Forelimb muscle (tissue), 1 donor: ENCODE measurements at places on chromosomes 2 and 18.

- no peak for DNase-seq
These were observed 85.3 kb downstream of the C1QL2 start for GRCh38 chr2:119073213-119073612.

GRCh38 chr2:72183016-72183415 lies 35.4 kb upstream of the CYP26B1 start:
- no peak for DNase-seq

- DNase-seq: no peak
These were observed 36.4 kb downstream of the REEP1 start for GRCh38 chr2:86301009-86301408.

GRCh38 chr2:43314299-43314927 lies 88.0 kb upstream of the ZFP36L2 start:
- DNase-seq: no peak

- DNase-seq: no peak
These were observed 161.2 kb downstream of the PTPRM start for GRCh38 chr18:7728297-7728696.

GRCh38 chr2:230262246-230262645 lies 36.7 kb downstream of the SP140 start:
- DNase-seq: no peak

GRCh38 chr2:222715742-222716141 lies 44.3 kb downstream of the MOGAT1 start:
- no peak for DNase-seq

DNA sequence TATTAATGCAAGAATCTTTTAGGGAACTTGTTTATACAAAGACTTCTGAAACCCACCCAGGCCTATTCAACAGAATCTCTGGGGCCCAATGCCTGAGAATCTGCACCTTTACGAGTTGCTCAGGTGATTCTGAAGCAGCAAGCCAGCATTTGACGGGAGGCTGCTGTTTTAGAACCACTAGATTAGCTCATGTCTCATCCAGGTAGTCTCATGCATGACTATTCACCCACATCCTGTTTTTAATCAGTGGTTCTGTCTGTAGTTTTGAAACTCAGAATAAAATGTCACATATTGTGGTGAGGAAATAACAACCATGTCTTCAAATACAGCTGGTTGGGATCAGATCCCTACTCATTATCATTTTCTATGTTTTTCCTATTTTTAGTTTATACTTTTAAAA lies 39.5 kb downstream of the CYTIP start:
- no peak for DNase-seq

DNA sequence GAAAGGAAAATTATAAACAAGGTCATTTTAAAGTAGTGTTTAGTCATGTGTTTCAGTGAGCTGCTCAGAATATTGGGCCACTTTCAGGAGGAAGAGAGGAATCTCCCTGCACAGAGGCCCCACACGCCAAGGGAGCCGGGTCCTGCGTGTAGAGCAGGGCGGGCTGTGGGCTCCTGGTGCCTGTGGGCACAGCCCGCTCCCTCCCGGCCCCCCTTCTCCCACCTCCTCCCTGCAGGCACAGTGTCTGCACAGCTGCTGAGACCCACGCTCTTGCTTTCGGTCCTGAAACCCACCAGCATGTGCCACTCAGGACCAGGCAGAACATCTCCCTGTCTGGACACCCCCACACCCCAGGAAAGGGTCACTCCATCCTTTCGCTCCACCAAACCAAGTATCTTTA lies 167.6 kb upstream of the SALL3 start:
- DNase-seq: no peak

GRCh38 chr2:237633061-237633561 lies 5.7 kb downstream of the LRRFIP1 start:
- DNase-seq: no peak

DNA sequence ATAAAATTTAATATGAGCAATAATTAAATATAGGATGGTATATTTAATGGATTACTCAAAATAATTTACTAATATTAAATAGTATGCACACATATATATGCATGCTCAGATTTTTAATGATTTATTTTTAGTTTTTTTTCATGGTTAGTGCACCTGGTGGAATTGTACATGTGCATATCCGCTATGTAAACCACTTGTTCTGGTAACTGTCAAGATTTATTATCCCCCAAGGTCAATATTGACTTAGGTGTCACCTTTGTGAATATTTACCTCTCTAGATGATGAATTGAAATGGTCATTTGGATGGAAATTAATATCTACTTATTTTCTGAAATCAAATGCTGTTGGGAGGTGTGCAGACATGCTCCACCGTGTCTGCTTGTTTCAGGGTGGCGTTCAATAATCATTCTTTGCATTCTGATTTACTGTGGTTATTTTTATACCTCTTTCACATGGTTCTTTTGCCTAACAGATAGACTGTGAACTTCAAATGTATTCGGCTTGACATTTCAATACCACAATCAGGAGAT lies 14.7 kb downstream of the CNTNAP5 start:
- DNase-seq: no peak

DNA sequence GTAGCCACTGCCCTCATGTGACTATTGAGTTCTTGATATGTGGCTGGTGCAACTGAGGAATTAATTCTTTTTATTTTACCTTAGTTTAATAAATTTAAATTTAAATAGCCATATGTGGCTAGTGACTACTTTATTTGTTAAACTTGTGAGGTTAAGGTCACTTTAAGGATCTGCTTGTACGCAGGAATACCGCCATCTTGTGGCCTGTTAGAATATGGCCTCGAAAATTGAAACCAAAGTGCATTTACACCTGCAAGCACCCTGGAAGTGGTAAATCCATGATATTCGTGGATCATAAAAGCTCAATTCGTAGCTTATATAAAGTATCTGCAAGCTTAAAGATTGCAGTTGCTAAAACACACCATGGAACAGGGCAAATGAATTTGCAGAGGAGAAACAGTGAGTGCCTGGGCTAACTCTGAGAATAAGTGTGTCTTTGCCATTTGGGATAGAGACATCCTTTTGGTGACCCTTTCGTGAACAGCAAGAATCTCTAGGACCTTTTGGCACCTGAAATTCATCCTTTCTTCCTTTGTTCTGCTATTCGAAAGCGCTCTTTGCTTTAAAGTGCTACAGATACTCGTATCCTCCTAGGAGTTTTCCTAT lies 59.9 kb upstream of the REG3A start:
- DNase-seq: peak; percentile 19

DNA sequence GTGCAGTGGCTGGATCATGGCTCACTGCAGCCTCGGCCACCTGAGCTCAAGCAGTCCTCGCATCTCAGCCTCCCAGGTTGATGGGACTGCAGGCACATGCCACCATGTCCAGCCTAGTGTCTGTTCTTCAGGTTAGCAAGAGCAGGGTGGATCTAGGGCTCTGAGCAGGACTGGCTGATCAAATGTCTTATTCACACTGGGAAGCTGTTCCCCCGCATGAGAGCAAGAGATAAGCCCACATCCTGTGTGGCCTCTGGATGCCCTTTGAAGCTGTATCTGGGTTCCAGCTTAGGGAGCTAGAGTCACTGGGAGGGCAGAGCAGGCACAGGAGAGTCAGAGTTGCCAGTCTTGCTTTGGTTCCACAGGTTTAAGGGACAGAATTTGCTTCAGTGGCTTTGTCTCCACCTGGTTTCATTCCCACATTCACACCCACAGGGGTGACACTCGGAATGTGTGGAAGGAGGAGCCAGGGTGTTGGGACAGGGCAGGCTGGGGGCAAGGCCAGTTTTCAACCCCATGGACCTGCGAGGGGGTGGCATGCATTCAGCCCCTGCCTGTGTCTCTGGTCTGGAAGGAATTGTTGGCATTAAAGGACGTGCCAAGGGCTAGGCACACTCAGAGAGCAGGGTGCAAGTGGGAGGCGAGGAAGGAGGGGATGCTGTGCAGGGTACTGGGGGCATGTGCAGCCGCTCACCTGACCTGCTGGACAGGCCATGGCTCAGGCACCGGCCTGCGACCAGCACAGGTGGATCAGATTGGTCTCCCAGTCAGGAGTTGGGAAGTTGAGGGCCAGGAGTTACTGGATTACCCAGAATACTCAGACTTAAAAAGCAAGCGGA lies 24.5 kb downstream of the PTPN18 start:
- DNase-seq: no peak

DNA sequence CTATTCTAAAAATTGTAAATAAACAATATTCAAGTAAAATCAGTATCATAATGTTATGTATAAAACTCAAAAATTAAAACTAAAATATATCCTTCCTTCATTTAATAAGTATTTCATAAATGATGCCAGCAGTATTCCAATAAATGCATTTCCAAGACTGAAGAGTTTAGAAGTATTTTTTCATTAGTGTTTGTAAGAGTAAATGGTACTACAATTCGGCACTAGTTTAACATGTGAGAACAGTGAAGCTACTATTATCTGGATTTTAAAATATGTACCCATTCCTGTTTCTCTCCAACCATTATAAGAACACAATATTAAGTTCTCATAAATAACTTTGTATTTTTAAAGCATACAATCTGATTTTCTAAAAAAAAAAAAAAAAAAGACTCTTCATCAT lies 3.3 kb downstream of the BAZ2B start:
- DNase-seq: no peak

- DNase-seq: no peak
These were observed 253.2 kb downstream of the CAMKMT start for GRCh38 chr2:44614940-44615339.

DNA sequence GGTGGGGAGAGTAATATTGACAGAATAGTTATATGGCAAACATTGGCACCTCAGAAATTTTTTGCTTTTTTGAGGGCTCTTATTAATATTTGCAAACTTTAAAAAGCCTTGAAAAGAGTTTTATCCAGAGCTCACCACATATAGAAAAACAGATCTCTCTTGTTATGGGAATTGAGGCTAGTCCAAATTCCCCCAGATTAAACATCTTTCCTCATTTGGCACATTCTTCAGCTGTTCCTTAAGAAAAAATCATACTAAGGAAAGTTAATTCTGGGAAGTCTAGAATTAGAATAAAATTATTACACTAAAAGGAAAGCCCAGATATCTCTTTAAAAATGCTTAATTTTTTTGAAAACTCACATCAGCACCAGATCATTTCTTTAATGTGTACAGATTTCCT lies 5.6 kb downstream of the TFPI start:
- DNase-seq: no peak

- DNase-seq: no peak
These were observed 71.7 kb downstream of the LIMS1 start for GRCh38 chr2:108605947-108606346.

DNA sequence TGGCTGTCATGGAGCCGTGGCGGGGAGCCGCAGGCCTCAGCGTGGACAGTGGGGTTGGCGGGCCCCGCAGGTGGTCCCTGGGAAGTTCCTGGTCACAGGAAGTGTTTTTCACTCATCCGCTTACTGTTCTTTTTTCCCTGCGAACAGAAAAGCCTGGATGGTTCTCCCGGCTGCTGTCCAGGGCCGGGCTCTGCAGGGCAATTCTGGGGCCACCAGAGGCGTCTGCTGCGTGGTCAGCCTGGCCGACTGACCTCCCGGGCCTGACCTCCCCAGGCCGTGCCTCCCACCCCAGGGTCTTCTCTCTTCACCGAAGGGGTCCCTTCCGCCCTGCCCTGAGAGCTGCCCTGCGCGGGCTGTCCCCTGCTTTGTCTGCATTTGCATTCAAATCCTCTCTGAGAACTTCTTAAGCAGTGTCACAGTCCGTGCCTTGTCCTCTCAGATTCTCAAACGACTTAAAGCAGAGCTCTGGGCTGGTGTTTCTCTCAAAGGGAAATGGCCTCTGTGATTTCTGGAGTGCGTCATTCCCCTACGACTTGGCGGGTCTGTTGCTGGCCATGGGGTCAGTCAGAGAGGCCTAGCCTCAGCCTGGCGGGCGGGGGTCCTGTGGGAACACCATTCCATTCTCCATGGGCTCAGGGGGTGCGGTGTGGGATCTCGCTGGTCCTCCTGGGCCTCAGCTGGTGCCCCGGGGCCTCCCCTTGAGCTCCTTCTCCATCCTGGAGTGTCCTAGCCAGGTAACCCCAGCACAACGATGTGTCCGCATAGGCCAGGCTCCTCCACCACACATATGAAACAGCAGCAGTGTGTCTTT lies 38.3 kb downstream of the KLHL29 start:
- DNase-seq: no peak

- no peak for DNase-seq
These were observed 22.7 kb upstream of the TET3 start for GRCh38 chr2:73961823-73962615.

- no peak for DNase-seq
These were observed 65.4 kb downstream of the MARCHF4 start for GRCh38 chr2:216306868-216307267.

- no peak for DNase-seq
These were observed 396.9 kb upstream of the LRATD1 start for GRCh38 chr2:14235667-14236066.

DNA sequence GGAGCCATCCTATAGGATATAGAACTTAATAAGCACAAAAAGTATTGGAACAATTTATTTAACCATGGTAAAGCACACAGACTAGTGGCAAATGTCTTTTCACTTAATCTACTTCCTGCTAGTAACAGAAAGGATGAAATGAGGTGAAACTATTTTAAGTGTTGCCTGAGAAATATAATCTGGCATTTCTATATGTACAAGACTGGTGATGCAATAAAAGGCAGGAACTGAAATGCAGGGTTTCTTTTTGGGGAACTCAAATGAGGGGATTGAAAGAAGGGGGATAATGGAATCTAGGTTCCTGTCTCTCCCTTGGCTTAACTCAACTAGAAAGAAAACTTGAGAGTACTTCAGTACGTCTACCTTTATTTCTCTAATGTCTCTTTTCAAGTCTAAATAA lies 122.3 kb downstream of the MEMO1 start:
- no peak for DNase-seq

- DNase-seq: no peak
These were observed 756.3 kb downstream of the SATB2 start for GRCh38 chr2:198701481-198701880.

- DNase-seq: no peak
These were observed 24.0 kb upstream of the ARPC2 start for GRCh38 chr2:218192902-218193430.

DNA sequence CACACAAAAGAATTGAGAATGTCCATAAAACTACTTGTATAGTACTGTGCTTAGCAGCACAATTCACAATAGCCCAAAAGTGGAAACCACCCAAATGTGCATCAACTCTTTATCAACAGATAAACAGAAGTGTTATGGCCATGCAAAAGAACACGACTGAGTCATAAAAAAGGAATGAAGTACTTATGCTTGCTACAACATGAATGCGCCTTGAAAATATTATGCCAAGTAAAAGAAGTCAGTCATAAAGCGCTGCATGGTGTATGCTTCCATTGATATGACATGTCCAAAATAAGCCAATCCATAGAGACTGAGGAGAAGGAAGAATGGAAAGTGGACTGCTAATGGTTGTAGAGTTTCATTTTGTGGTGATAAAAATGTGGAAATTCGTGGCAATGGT lies 12.1 kb upstream of the MAP2 start:
- DNase-seq: no peak
